ENCODE measurements at places on chromosomes 1 and 21. TPM values are rescaled to one million over a fixed set of nuclear protein-coding genes. Genes with fewer than 3 reads are reported as not detected.

The DPYD gene
- 7.5 TPM for polyA plus RNA-seq

The S100A10 gene
- 220 TPM for polyA plus RNA-seq

The C4BPA gene
- polyA plus RNA-seq, result not detected

The CCDC17 gene
- polyA plus RNA-seq, result 0.68 TPM
